ENCODE measurements at places on chromosomes 5 and 9.

GRCh38 chr5:118270526-118270925, 717.8 kb downstream of the DTWD2 start:
- DNase-seq = no peak

- no peak for DNase-seq
Observed at GRCh38 chr9:3447143-3447542, 78.7 kb downstream of the RFX3 start.

DNA sequence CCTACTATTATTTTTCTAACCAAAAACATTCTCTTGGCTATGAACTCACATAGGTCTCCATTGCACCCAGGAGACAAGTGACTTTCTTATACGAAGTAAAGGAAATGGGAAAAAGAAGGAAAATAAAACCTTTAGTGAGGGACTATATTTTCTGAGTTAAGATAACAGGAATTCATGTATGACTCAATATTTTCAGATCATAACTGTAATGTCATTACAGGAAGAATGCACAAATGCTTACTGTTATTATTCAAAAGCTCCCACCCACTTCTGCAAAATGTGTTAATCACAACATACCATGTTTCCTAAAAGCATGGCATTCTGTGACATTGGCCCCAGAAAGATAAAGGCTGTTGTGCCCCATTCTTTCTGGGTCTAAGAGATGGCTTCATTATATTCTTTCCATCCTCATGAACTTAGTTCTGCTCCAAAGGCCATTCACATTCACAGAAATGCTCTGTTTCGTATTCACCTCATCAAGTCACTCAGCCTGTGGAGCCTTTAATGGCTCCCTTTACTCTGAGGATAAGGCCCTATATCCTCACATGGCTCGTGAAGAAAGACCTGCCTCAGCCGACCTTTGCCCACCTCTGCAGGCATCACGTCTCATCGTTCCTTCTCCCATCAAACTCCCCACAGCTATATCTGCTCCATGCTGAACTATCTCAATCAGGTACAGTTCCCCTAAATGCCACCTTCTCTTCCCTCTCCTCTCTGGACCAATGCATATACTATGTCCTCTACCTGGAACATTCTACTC, 77.0 kb downstream of the ABCA1 start:
- no peak for DNase-seq

DNA sequence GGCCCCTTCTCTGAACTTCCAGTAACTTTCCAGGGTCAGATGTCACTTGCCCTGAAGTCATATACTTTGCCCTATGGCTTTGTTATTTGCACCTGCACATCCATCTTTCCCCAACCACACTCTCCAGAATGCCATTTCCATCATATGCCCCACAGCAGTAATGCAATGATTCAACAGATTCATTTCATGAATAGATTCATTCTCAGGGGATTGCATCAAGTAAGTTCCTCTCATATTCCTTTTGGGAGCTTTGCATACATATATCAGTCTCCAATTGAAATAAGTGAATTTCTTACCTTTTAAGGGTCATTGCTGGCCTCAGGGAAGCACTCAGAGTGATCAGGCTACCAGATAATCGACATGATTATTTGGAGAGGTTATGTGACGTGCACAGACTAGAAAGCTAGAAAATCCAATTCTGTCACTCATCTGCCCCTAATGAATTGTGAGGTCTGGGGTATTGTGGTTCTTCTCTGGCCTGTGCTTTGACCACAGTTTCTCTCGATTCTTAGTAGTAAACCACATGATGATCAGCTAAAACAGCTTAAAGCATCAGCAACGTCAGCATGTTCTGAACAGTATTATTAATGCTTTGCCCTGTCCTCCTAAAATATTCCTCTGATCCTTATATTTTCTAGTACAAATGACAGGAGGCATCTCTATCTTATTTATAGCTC, 179.9 kb downstream of the ATPSCKMT start:
- no peak for DNase-seq

DNA sequence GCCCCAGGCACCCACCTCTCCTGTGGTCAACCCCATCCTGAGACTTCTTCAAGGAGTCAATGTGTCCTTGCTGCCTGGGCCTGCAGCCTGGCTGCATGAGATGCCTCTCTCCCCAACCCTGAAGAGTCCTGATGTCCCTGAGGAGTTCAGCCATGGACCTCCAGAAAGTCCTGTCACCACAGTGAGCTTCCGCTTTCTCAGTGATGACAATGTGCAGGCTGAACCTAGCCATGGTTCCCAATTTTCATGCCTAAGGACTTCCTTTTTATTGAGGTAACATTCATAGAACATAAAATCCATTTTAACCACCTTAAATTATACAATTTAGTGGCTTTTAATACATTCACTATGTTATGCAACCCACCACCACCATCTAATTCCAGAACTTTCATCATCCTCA, 29.1 kb downstream of the DAP start:
- no peak for DNase-seq

GRCh38 chr5:143057580-143057999, 287.4 kb downstream of the ARHGAP26 start:
- no peak for DNase-seq

DNA sequence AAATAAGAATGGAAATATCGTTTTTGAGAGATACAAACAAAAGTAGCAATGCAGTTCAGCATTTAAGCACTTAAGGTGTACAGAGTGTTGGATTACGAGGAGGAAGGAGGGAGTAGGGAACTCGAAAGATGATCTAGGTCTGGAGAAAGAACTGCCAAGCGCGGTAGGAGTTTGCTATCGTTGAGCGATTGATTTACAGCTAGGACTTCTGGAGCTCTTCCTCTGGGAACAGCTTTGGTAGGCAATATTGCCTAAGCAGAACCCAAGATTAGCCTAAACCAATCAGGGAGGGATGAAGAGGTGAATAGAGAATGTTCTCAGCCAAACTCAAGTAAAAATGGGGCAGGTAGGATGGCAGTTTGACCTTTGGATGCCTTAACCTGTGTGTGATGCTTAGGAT, 965 bp downstream of the CLTA start:
- DNase-seq = no peak
